Stimulated activated CD8-positive, alpha-beta memory T cell treated with anti-CD3 and anti-CD28 coated beads, Interleukin-4, amount 100 ng/mL, for 24 hours (primary cell): ENCODE measurements at places on chromosomes 3 and 15.

GRCh38 chr15:76470691-76471090, 134.1 kb downstream of the ISL2 start:
- DNase-seq: no peak

GRCh38 chr15:76533995-76534394, 197.4 kb downstream of the ISL2 start:
- DNase-seq: no peak

- DNase-seq: no peak
Observed at GRCh38 chr3:5047764-5048419, 68.7 kb downstream of the BHLHE40 start.

GRCh38 chr15:68028137-68028887, 25.8 kb upstream of the PIAS1 start:
- DNase-seq: no peak

DNA sequence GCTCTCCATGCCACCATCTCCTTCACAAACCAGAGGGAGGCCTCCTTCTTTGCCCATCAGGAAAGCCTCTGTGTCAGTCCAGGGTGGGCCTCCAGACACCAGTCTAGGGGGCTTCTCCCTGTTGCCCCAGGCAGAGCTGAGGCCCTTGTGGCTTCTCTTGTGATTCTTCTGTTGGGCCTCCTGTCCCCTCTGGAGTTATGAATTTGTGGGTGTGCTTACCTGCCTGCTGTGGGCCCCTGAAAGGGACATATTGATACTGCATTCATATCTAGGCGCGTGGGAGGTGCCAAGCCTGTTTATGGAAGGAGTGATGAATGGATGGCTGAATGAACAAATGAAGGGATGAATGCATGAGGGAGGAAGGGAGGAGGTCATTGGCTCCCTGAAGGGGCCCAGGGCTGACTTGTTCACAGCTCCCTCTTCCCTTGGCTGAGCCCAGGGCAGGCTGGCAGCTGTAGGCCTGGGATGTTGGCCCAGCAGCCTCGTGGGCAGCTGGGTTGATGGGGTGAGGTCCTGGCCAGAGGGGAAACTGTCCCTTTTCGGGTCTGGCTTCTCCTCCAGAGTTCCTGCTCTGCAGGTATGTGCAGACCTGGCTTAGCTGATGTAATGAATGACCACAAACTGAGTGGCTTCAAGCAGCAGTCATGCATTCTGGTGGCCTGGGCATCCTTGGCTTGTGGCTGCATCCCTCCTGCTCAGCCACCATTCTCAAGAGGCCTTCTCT, 195.4 kb downstream of the GOLGA6L6 start:
- no peak for DNase-seq

DNA sequence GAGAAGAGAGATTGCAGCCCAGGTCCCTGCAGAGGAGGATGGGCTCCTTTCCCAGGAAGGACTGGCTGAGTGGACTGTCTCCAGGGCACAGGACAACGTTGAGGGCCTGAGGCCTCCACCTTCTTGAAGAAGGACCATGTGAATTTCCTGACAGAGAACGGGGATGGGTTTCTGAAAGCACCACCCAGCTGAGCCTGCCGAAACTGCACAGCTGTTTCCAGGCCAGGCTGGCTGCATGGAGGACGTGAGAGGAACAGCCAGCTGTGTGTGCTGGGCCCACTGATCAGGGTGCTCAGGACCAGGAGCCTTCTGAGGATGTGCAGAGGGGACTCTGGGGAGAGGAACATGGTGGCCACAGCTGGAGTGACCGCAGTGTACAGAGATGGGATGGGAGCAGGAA, 39.2 kb downstream of the HMCES start:
- DNase-seq: no peak

DNA sequence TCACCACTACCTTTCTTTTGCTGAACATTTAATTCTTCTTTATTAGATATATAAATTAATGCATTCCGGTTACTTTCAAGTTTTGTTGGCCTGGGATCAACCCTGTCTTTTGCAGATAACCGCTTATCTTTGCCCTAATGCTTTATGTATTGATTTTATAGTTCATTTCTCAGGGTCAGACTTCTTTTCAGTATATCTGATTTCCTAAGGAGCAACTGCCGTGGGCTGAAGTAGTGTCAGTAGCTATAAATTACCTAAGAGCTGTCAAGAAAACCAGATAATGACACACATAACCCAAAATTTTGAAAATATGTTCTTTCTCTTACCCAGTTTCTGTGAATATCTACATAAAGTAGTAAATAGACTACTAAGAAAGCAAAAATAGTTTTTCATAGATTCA, 38.0 kb downstream of the COL6A5 start:
- no peak for DNase-seq

DNA sequence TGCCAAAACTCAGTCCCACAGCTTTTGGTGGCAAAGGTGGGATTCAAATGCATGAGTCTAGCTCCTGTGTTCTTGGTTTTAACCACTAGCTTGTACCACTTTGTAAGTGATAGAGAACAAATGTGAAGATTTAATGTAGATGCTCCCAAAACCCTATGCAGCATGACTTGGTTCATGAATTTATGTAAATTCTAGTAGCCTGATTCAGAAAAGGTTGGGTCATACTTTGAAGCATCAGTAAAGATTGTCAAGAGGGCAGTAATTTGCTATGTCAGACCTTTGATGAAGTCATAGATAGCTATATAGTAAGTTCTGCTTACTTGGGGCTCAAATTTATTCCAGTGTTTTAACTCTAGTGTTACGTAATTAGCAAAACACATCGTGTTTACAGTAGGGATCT, 75.6 kb downstream of the VPS8 start:
- no peak for DNase-seq

GRCh38 chr3:98764472-98764884, 1.3 kb downstream of the ST3GAL6 start:
- no peak for DNase-seq

GRCh38 chr3:184117636-184118035, 17.5 kb upstream of the EIF2B5 start:
- DNase-seq: no peak

GRCh38 chr3:134846911-134847317, 51.9 kb downstream of the EPHB1 start:
- DNase-seq: no peak

GRCh38 chr3:30082652-30083051, 523.7 kb upstream of the TGFBR2 start:
- DNase-seq: no peak

DNA sequence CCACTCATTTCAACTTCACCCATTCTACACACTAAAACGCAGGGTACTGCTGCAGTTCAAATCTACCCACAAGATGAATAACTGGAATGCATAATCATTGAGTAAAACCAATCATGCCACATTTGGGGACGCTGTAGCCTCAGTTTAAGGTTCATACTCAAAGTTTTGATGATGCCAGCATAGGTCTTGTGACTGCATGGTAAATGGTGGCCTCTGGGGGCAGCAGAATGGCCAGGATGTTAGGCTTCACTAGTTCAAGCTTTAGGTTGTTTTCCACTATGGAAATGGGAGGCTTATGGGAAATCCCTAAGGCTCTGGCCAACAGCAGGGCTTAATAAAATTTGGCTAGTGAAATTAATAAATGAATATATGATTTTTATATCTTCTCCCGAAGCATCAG, 104.3 kb upstream of the TSC22D2 start:
- no peak for DNase-seq

- DNase-seq: no peak
Observed at GRCh38 chr3:39139442-39139841, 13.9 kb downstream of the CSRNP1 start.

DNA sequence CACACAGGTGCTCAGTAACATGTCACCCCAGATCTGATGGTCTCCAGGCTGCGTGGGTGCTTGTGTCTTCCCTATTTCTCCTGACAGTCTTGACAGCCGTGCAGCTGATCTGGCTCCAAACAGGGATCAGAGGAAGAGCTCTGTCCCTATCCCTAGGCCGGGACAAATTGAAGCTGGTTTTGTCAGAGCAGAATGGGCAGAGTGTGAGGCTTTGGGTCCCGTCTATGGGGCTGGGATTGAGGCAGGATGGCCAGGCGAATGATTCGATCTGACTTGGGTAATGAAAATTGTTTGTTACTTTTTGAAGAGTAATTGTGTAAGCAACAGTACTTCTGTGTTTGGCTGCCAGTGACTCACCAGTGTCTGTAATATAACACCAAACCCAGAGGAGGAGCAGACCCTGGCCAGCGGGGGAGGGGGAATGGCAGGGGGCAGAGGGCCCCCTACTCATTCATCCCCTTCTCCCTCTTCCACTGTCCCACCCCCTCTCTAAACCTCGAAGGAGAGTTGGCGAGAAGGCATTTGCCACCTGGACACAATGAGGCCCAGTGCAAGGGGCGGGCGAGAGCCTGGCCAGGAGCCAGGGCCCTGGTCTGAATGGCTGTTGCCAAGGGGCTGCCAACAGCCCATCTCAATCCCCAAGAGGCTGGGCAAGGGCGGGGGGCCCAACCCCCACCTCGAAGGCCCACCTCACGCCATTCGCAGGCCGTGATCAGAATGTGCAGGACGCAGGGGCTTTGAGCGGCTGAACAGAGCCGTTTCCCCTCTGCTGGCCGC, 4.9 kb upstream of the MAGEF1 start:
- DNase-seq: no peak

DNA sequence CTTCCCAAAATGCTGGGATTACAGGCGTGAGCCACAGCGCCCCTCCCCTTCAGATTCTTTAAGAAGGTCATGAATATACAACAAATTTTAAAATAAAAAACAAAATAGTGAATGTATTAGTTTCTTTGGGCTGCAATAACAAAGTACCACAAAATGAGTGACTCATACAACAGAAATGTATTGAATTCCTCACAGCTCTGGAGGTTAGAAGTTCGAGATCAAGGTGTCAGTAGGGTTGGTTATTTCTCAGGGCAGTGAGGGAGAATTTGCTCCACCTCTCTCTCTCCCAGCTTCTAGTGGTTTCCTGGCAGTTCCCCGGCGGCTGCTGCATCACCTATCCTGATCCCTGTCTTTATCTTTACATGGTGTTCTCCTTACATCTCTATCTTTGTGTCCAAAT, 804.0 kb downstream of the ROBO1 start:
- DNase-seq: no peak

DNA sequence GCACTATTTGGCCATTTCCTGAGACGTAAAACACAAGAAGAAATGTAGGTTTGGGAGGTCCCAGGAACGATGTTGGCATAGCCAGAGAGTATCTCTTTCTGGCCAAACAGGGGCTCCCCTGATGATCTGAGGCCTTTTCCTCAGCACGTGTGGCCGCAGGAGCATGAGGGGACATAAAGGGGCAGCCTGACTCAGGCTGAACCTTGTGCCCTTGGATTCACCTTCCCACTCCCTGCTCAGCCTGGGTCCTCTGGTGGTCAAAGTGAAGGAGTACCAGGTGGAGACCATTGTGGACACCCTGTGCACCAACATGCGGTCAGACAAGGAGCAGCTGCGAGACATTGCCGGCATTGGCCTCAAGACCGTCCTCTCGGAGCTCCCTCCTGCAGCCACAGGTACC, 10.6 kb downstream of the CAND2 start:
- no peak for DNase-seq

DNA sequence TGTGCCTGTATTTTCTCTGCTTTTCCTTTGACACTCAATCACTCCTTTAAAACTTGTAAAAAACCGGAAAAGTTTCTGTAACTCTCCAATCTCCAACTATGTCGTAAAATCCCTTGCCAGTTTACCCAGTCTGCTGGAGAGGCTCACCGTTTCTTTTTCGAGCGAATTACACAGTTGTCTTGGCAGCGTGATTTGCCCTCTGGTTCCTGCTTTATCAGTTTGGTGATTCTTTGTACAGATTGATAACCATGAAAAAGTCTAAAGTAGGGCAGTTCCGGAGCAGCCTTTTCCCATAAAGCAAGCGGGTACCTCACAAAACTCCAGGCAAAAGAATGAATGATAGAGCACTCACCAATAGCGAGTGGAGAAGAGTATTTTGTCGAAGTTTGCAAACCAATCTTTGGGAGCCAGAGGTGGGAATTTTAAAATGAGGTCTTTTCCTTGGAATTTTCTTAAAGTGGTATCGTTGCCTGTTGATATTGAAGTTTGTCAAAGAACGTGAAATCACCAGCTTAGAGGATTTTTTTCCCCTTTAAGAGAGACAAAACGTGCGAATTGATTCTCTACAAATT, at the start of gene TTC23:
TSS of gene TTC23 (minus strand) at position 312 of the 572 bp plus-strand sequence. CDS start 20,869 bp downstream, outside the sequence.
- DNase-seq: no peak

- DNase-seq: no peak
Observed at GRCh38 chr3:100206687-100207086, 54.1 kb upstream of the TBC1D23 start.

DNA sequence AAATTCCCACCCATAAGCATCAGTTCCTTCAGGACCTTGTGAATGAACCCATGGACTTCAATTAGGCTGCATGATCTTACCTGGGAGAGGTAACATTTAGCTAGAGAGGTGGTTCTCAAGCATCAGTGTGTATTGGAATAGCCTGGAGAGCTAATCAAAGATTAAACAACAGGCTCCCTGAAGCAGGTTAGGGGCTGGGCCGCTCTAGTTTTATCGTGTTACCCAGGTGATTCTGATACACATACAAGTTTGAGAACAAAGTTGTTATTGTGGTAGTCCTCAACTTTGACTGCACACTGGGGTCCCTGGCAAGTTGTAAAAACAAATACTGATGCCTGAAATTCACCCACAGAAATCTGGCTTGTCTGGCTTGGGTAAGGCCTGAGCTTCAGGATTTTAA, 31.2 kb downstream of the MYH15 start:
- no peak for DNase-seq

- no peak for DNase-seq
Observed at GRCh38 chr3:184261854-184262763, 756 bp upstream of the CAMK2N2 start.

DNA sequence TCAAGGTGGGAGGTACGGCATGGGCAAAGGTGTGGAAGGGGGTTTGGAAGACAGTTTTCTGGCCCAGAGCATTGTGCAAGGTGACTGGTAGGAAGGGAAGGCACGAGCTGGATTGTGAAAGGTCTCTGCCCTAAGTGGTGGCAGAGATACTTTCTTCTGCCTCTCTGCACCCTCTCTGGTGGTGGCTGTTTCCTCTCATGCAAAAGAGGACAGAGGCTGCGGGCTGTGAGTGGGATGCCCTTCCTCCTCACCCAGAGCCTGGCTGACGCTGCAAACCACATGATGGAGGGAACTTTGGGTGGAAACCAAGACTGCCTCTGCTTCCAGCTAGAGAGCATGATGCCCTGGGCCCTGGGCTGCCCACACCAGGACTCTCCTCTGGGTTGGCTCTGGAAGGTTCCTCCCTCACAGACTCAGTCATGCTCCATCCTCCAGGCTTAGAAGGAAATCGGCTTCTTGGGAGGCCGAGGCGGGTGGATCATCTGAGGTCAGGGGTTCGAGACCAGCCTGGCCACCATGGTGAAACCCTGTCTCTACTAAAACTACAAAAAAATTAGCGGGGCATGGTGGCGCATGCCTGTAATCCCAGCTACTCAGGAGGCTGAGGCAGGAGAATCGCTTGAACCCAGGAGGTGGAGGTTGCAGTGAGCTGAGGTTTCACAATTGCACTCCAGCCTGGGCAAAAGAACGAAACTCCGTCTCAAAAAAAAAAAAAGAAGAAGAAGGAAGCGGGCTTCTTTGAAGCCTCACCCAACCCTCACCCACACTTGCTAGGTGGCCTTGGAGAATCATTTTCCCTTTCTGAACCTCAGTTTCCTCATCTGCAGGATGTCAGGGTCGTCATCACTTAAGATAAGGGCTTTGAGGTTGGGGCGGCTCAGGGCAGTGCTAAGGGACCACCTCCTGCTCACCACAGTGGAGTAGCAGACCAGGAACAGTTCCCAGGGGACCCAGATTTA, 8.3 kb downstream of the PSTPIP1 start:
- peak; percentile 68 for DNase-seq
